ENCODE measurements at places on chromosomes 6 and 20.
A peak's percentile ranks its signal among the peaks of the same experiment; 100 is the strongest.

- no peak for DNase-seq
Measured at GRCh38 chr6:165983112-165984072, 184.3 kb downstream of the TBXT start.

- no peak for DNase-seq
Measured at GRCh38 chr6:129236001-129236517, 353.1 kb downstream of the LAMA2 start.

- DNase-seq, result no peak
Measured at GRCh38 chr20:56691325-56691998, 62.4 kb downstream of the TFAP2C start.

GRCh38 chr20:58649288-58650180, 1.5 kb upstream of the STX16 start:
- DNase-seq, result no peak

DNA sequence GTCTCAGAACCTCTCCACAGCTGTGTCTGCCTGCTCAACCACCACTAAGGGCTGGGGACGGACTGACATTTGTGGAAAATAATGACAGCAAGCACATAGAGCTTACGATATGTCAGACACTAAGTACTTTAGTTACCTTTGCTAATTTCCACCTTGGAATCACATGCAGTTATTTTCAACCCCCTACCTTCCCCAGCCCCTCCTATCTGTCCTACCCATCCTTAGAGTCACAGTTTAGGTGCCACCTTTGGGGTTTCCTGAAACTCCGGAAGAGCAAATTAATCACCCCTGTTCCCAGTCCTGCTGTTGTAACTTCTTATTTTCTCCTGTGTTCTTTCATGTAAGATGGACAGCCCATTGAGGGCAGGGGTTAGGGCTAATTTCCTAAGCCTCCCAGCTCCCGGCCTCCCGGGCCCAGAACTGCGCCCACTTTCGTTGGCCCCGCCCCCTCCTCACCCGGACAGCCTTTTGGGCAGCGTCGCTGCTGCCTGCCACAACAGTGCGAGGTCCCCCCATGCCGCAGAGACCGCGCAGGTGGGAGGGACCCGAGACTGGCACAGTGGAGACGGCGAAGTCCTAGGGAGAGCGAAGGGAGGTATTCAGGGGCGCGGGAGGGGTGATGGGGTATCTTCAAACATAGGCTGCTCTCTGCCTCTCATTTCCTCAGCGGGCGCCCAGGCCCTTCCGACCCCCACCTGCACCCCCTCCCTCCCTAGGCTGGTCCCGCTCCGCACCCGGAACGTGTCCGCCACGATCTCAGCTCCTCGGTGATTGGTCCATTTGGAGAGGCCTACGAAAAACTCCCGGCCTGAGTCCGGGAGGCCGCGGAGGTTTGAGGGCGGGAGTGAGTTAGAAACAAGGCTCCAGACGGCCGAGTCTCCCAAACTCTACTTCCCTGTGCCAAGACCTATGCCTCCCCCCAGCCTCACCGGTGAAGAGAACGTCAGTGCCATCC, 1.1 kb downstream of the DDAH2 start:
- no peak for DNase-seq

- DNase-seq, result no peak
Measured at GRCh38 chr6:107604549-107604948, 114.6 kb downstream of the SOBP start.

DNA sequence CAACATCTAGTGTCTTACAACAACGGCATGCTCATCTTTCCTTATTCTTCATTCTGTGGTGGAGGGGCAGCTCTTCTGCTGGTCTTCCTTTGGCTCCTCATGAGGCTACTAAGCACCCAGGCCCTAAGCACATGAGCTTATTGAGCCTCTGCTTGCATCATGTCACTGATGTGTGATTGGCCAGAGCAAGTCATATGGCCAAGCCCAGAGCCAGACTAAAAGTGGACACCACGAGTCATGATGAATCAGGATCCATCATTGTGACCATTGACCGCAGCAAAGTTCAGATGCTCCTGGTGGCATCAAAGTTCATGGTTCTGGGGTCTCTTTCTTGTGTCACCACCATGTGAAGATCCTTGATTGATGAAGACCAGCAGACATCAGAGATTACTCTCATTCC, 192.0 kb upstream of the FOXA2 start:
- DNase-seq, result no peak

DNA sequence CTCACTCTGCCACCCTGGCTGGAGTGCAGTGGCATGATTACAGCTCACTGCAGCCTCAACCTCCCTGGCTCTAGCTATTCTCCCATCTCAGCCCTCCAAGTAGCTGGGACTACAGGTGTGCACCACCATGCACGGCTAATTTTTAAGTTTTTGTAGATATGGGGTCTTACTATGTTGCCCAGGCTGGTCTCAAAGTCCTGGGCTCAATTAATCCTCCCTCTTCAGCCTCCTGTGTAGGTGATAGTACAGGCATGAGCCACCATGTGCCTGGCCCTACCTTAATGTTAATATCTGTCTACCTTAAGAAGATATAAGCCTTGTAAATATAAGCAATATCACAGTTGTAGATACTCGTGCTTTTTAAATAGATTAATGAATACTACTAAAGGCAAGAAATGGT, 16.7 kb downstream of the EEF1A1 start:
- DNase-seq, result no peak

DNA sequence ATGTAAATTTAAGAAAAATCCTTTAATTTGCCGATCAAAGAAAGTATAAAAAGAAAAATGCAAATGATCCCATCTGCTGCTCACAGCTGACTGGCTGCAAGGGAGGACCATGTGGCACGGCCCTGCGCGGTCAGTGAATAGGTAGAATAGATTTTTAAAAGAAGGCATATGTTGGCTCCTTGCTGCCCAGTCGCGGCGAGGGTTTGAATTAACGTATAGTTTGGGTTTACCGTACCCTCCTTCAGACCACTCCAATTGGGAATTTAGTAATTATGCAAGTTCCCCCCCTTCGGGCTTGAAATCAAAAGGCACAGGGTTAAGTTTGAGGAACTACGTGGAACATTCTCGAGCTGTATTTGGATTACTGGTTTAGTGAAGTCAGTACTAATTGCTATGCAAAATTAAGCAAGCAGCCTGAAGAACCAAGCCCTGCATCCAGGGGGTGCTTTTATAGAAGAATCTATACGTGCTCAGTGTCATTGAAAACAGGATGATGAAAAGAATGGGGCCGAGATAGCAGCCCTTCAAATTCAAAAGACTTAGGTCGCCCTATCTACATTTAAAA, 1.1 kb upstream of the BEND3 start:
- DNase-seq, result peak; percentile 8

- no peak for DNase-seq
Measured at GRCh38 chr6:44264154-44265006, 971 bp downstream of the NFKBIE start.

All from hematopoietic multipotent progenitor cell treated with erythropoietin and hydrocortisone succinate and interleukin-3 and kit ligand, for 15 days (in vitro differentiated cells).